ENCODE measurements at places on chromosomes 6 and 20.
A peak's percentile ranks its signal among the peaks of the same experiment; 100 is the strongest.

DNA sequence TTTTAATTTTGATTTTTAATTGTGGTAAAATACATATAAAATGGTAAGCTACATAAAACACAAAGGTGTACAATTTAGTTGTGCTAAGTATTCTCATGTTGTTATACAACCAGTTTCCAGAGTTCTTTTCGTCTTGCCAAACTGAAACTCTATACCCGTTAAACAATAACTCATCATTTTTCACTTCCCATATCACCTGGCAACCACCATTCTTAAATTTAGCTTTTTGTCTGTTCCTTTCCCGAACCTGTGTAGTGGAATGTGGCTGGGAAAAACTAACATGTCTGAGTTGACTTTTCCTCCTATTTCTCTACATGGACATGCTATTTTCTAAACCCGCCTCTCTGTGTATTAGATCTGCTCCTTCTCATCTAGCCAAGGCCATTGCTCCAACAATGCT, 27.6 kb downstream of the RPRD1B start:
- no peak for DNase-seq

- DNase-seq, result no peak
These were observed 44.4 kb downstream of the RSPO3 start for GRCh38 chr6:127162836-127163235.

- DNase-seq, result no peak
These were observed 61.4 kb upstream of the NT5E start for GRCh38 chr6:85388531-85388930.

DNA sequence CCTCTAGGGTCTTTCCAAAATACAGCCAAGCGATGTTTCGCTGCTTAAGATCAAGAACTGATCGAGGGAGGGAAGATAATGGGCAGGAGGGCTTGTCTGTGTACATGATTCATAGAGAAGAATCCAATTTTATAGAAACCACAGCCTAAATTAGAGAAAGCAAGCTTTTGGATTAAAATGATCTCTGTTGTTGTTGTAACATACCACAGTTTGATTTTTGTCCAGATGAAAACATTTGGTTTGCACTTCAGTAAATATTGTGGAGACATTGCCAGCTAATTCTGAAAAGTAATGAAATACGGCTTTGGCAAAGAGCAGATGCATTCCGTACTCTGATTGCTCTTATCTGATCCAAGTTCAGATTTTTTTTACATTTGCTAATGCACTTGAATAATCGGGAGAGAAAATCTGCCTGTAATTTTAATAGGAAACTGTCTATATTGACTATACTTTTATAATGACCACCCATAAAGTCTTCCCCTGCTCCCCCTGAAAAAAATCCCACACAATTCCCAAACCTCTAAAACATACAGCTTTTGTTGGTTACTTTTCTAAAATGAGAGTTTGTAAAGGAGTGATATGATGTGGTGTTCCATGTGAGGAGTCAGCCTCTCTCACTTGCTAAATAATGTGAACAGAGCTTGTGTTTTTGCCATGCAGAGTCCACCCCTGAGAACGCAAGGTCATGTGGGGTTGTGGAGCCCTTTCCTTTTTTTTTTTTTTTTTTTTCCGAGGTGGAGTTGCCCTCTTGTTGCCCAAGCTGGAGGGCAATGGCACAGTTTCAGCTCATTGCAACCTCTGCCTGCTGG, 199.9 kb downstream of the DTNBP1 start:
- no peak for DNase-seq

DNA sequence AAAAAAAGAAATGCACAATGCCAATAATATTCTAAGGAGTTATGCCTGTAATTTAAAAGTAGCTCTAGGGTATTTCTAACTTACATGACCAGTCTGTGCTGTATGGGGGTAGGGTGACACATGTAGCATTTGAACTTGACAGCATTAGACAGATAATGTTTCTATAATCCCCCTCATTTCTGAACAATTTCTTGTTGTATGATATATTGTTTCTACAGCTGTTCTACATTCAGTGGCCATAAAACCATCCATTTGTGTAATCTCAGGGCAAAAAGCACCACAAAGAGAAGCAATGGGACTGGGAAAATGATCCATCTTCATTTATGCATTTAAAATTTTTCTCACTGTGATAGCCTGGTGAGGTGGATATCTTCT, 767.8 kb downstream of the TFAP2A start:
- no peak for DNase-seq

- no peak for DNase-seq
These were observed 5.6 kb downstream of the BRD2 start for GRCh38 chr6:32974016-32974333.

DNA sequence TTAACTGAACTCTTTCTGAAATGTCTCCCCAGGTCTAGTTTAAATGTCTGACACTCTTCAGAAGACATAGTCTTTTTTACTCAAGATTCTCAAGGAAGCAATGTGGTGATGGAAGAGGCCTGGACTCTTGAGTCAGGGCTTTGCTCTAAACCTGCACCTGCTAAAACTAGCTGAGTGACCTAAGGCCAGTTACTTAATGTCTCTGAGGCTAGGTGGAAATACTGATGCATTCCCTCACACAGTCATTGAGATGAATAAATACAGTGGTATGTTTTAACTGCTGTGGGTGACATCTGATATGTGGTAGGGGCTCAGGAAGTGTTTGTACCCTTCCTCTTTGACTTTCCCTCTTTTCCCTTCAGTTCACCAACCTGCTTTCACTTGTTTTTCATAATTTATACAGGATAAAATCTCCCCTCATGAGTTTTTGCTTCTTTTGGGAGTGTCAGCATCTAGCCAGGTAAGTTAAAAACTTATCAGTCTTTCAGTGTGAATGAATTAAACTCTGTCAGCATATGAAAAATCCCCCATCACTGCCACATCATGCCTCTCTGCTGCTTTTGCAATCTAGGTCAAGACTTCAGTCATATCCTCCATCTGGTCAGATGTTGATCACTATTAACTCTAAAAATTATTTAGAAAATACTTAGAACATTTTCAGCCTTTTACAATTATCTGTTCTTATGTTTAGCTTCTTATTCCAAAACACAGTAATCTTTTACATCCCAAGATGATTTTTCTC, 178.7 kb upstream of the TNFAIP3 start:
- DNase-seq, result no peak

- DNase-seq, result no peak
These were observed 22.9 kb downstream of the QKI start for GRCh38 chr6:163437466-163437865.

GRCh38 chr6:44478158-44478557, 90.7 kb downstream of the CDC5L start:
- DNase-seq, result no peak

GRCh38 chr6:36753671-36754405, 56.2 kb downstream of the RAB44 start:
- no peak for DNase-seq

GRCh38 chr20:47319517-47320252, 36.8 kb downstream of the ZMYND8 start:
- no peak for DNase-seq

DNA sequence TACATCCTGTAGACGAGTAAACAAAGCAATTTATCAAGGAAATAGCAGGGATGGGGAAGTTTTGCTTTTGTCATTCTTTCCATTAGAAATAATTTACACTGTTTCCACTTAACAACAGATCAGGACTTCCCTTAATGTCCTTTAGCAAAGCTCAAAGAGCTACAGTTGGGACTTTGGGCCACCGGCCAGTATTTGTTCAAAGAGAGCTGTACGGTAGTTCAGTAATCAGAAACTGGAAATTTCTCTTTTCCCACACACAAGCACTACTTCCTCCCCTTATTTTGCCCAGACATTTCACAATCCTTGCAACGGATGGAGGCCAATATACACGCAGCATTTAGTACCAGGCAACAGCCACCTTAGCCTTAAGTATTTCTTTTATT, 12.1 kb upstream of the HINT3 start:
- no peak for DNase-seq

DNA sequence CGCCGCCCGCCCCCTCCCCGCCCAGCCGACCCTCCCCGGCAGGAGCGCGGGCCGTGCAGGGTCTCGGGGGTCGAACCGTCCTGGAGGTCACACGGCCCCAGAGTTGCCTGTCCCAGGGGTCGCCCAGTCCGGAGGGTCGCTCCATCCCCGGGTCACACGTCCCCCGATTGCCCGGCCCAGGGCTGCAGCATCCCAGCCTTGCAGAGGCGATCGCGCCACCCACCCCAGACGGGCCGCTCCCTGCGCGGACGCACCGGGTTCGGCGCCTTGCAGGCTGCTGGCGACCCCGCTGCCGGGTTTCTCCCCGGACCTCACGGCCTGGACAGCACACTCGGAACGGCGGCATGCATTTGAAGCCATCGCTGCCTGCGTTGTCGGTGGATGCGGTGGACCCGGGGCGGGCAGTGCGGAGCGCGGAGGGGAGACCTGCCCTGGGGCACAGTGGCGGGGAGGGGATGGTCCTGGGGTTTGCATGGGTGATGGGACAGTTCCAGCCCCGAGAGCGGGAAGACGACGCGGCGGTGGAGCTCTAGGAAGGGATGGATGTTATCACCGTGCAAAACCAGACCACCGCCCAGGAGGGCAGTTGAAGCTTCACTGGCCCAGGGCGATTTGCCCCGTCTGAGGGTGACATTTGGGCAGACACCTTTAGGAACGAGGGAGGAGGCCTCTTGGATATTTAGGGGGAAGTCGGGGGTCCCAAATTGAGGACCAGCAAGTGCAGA, 22.7 kb upstream of the FRMD1 start:
- DNase-seq, result no peak

GRCh38 chr20:20447196-20447595, 79.3 kb downstream of the INSM1 start:
- no peak for DNase-seq

- no peak for DNase-seq
These were observed 197.6 kb upstream of the THBS2 start for GRCh38 chr6:169451065-169451838.

GRCh38 chr6:125182237-125183008, 28.9 kb downstream of the TPD52L1 start:
- DNase-seq, result no peak

GRCh38 chr6:168217216-168217879, 102.2 kb downstream of the DACT2 start:
- no peak for DNase-seq

- no peak for DNase-seq
These were observed at the start of gene TCF15 for GRCh38 chr20:610130-611046. TSS of gene TCF15 (minus strand) at chr20:610309. CDS start at chr20:610237, 72 bp downstream.

- DNase-seq, result no peak
These were observed 71.8 kb upstream of the TMEM181 start for GRCh38 chr6:158488065-158488464.

DNA sequence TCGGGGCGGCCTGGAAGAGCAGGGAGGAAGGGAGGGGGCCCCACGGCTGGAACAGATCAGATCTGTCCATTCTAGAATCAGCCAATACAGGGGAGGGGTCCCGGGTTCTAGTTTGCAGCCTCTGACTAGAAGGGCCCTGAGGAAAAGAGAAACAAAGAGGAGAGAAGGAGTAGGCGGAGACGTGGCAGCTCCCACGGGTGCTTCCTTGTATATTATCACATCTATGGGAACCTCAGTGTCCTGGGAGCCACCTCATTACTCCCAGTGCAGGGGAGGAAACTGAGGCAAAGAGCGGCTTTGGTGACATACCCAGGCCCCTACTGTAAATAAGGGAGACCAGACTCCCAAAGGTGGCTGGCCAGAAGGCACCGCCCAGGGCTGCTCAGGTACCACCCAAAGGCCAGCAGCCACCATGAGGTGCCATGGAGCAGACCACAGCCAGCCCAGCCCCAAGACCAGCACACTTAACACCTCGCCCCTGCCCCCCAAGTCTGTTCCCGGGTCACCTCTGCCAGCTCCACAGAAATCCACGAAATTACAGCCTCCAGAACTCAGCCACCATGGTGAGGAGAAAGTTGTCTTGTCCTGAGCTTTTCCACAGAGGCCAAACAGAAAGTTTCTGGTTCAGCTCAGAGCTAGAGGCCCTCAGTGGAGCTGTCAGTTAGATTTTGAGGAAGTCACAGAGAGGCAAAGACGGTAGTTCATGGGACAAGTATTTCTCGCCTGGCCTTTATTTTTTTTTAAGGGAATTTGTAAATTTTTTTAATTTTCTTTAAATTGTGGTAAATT, 2.1 kb downstream of the ZC3H12D start:
- DNase-seq, result peak; percentile 53

- DNase-seq, result no peak
These were observed 5.4 kb upstream of the GINM1 start for GRCh38 chr6:149560736-149561135.

Data from activated T-cell treated with anti-CD3 and anti-CD28 coated beads, Interleukin-2, amount 50 U/mL, for 1 hour (primary cell).